ENCODE measurements at places on chromosomes 1 and 21.

DNA sequence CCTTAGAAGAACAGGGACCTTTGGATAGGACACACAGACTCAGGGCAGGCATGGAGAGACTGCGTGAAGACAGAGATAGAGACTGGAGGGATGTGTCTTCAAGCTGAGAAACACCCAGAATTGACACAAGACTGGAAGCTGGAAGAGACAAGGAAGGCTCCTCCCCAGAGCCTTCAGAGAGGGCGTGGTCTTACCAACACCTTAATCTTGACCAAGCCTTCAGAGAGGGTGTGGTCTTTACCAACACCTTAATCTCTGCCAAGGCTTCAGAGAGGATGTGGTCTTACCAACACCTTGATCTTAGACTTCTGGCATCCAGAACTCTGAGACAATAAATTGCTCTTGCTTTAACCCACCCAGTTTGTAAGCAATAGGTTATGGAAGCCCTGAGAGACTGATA is 481.4 kb upstream of the VAMP3 start:
- no peak for DNase-seq

GRCh38 chr1:95017775-95018174 is 55.0 kb downstream of the ALG14 start:
- no peak for DNase-seq

DNA sequence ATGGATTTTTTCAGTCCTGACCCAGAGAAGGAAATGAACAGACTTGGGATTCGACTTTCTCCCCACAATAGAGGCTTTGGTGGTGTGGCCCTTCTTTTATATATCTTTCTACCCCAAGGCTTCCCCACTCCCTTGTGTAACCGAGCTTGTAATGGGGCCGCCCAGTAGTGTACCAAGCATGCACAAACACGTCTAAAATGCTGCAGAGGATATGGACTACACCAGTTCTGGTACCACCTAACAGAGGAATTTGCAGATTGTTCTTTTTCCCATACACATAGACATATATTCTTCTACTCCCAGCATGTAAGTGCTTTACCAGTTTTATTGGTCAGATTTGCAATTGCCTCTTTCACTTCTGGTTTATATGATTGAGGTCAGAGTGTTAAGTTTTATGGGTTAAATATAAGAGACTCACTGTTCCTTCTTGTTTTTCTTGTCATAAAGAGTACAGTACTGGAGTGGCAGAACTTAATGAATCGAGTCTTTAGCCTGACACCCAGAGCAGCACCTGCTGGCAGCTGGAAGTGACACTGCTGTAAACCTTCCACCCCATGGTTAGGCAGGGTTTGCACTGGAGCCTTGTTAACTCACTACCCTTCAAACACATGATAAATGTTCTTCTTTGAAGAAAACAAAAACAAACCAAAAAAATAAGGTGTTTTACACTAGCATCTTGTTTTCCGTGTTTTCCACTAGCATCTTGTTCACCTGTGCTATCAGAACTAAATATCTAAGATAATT is 198.6 kb downstream of the PTPRC start:
- DNase-seq: peak; percentile 30

GRCh38 chr21:41419921-41420862 is 5.8 kb upstream of the MX1 start:
- peak; percentile 83 for DNase-seq

DNA sequence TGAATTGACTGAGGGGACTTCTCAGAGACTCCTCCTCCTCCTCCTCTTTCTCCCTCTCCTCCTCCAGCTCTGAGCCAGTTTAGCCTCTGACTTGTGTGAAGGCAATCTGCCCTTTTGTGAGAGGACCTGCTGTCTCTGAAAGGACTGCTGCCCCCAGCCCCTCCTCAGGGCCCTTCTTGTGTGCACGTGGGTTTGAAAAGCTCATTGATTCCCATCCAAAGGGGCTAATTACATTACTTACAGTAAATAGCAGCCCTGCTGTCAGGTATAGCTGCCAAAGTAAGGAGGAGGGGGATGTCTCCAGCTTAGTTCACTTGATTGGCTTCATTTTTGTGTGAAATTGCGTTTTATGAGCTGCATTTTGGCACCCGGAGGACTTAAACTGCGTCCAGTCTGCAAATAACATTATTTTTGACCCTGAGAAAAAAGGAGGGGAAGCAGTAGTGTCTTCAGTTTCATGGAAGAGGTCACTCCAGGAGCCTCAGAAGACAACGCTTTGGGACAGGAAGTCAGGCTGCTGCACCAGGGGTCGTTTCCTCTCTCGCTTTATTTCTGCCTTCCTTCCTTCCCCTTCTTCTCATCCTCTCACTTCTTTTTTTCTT is 1.8 kb upstream of the LHX9 start:
- DNase-seq: no peak

GRCh38 chr1:228852024-228852423 is 116.7 kb downstream of the RHOU start:
- no peak for DNase-seq

DNA sequence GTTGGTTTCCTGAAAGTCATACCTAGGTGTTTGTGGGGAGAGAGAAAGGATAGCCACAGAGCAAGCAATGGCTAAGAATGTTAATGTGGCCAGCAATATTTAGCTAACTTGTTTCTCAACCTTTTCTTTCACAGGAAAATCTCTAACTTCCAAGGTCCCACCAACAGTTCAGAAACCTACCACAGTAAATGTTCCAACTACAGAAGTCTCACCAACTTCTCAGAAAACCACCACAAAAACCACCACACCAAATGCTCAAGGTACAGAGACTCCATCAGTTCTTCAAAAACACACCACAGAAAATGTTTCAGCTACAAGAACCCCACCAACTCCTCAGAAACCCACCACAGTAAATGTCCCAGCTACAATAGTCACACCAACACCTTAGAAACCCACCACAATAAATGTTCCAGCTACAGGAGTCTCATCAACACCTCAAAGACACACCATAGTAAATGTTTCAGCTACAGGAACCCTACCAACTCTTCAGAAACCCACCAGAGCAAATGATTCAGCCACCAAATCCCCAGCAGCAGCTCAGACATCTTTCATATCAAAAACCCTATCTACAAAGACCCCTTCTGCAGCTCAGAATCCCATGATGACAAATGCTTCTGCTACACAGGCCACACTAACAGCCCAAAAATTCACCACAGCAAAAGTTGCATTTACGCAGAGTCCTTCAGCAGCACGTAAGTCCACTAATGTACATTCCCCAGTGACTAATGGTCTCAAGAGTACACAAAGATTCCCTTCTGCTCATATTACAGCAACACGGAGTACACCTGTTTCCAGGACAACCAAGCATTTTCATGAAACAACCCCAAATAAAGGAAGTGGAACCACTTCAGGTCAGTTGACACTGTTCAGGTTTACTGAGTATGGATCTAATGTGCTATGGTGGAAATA is 15.3 kb downstream of the CD55 start:
- no peak for DNase-seq

- DNase-seq: peak; percentile 36
Observed at GRCh38 chr1:230797942-230798365, 50.8 kb downstream of the CAPN9 start.

DNA sequence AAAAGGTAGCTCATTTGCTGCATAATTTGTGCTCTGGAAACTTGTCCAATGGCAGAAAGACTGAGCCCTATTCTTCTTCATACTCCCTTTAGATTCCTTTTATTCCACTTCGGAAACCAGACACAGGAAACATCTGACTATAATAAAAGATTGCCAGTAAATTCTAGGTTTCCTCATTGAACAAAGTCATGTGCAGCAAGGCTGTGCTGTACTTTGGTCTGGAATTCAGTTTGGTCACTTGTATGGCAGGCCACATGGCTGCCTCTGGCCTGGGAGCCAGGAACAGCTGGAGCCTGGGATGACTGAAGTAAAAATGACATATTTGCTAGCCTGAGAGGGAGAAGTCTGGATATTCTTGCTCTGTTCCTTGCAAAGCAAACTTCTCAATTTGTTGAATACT is 79.6 kb downstream of the ST3GAL3 start:
- DNase-seq: no peak

DNA sequence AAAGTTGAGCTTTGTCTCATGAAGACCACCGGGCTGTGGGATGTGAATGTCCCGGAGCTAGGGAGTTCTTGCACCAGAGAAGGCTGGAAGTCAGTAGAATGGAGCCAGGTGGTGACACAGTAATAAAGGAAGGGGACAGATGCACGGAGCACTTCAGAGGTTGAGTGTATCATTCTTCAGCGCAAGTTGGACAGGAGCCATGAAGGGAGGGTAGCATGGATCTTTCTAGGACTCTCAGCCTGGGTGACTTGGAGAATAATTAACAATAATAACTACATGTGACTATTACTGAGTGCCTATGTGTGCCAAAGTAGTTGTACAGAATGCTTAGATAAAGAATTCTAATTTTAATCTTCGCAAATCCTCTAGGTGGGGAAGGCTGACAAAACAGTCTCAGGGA is 258.7 kb upstream of the AJAP1 start:
- DNase-seq: no peak

DNA sequence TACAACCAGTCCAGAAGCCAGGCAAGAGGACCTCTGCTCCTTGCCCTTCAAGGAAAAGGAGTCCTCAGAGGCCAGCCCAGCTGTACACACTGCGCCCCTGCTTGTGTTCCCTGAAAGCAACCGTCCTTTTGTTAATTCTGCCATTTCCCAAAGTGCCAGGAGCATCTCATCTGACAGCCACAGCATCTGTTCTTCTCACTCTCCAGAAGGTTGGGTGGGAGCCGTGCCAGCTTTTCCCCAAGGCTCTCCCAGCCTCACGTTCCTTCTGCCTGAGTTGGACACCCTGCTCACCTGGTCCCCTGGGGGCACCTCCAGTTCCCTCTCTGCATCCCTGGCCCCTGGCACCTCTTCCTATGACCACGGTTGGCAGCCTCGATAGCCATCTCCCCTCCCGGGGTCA is 10.5 kb upstream of the CNTN2 start:
- no peak for DNase-seq

DNA sequence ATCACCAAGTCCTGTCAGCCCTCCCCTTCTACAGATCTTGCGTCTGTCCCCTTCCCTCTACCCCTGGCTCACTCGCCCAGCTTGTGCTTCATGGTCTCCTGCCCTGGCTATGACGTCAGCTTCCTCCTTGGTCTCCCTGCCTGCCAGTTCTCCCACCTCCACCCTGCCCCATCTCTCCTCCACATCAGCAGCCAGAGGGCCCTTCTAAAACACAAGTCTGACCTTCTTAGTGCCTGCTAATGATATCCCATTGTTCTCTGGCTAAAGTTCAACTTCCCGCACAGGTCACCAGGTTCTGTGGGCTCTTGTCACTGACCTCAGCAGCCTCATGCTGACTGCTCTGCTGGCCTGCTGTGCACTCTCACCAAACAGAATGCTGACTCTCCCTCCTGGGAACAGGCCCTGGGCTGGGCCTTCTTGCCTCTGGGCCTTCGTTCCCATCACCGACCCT is 24.7 kb upstream of the MYCL start:
- no peak for DNase-seq

DNA sequence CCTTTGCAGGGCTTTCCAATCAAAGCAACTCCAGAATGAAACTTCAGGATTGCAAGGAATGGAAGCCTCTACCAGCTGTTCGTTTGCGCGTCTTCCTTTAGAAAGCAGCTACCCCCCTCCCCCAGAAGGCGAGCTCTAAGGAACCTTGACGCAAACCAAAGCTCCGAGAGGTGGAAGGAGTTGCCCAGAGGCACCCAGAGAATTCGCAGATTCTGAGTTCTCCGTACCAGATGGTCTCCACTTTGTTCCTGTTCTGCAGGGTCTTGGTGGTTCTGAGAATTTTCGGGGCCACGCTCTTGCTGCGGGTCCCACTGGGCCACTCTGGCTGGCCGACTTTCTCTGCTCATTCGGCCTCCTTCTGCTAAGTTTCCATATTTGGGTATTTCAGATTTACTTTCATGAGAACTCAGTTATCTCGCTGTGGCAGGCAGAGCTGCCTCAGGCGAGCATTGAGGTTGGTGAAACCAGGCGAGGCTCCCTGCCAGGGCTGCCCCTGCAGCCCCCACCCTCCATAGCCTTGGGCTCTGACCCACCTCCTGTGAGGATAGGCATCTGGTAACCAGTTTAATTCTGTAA is 801 bp downstream of the TRAF5 start:
- no peak for DNase-seq
